ENCODE measurements at places on chromosomes 6 and 20. TPM values are rescaled to one million over a fixed set of nuclear protein-coding genes. Genes with fewer than 3 reads are reported as not detected.

Gene CUTA
- total RNA-seq = 136 TPM

Gene DLL1
- 0.19 TPM for total RNA-seq

Gene POPDC3
- 30.0 TPM for total RNA-seq

Gene LTA
- total RNA-seq = not detected

Gene CCM2L
- not detected for total RNA-seq

Gene HLA-F
- total RNA-seq = 16.2 TPM

Gene COL19A1
- total RNA-seq = 14.0 TPM
